ENCODE measurements at places on chromosomes 1 and 21.

- DNase-seq = no peak
- H3K36me3 ChIP-seq = peaks cover 70% of the 10 kb centered on the region
- no peaks in the 10 kb centered on the region for H3K27me3 ChIP-seq
- H3K4me3 ChIP-seq = peak overlapping the region; percentile 68
- H3K4me1 ChIP-seq = peaks cover 99% of the 10 kb centered on the region
Observed at GRCh38 chr1:30747033-30748008, 10.3 kb downstream of the LAPTM5 start.

- H3K36me3 ChIP-seq = no peaks in the 10 kb centered on the region
- H3K27ac ChIP-seq = no peak overlapping the region
- DNase-seq = no peak
- H3K27me3 ChIP-seq = peaks cover 7% of the 10 kb centered on the region
Observed at GRCh38 chr1:6158181-6158580, 21.9 kb downstream of the CHD5 start.

GRCh38 chr1:178944729-178945128 lies 73.9 kb upstream of the ANGPTL1 start:
- DNase-seq = no peak
- H3K27ac ChIP-seq = no peak overlapping the region
- H3K4me1 ChIP-seq = peaks cover 12% of the 10 kb centered on the region
- H3K4me3 ChIP-seq = no peak overlapping the region
- peaks cover 4% of the 10 kb centered on the region for H3K27me3 ChIP-seq

GRCh38 chr1:67647036-67647798 lies 37.8 kb upstream of the GADD45A start:
- H3K4me1 ChIP-seq = no peaks in the 10 kb centered on the region
- no peaks in the 10 kb centered on the region for H3K27me3 ChIP-seq
- DNase-seq = no peak
- H3K27ac ChIP-seq = no peak overlapping the region
- H3K4me3 ChIP-seq = no peak overlapping the region

DNA sequence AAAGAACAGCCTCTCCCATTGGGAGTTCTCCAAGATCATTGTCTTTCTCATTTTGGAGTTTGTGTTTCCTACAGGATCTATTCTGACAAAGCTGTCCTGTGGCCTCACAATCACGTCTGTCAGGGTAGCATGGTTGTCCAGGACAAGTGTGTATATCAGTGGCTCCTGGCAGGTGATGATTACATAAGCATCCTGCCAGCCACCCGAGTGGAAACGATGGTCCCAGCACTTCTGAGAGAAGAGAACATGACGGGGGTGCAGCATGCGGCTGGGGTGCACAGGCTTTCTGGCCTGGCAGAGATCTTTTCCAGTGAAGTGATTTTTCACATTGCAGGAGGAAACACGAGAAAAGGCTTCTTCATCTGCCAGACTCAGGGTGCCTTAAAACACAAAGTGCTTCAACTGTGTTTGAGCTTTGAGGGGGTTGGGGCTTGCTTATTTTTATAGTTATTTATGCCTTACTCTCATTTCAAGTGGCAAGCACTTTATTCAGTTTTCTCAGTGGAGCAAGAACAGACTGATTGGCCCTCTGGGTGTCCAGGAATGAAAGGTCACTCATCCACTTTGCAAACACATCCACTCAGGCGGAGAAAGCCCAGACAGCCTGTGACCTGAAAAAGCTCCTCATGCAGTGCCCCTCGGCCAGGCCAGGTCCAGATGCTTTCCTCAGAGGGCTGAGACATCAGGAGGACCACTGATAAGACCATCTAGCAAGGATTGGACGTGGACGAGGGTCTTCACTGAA lies 186.0 kb downstream of the DUSP10 start:
- no peak overlapping the region for H3K4me3 ChIP-seq
- no peaks in the 10 kb centered on the region for H3K36me3 ChIP-seq
- H3K27me3 ChIP-seq = peaks cover 11% of the 10 kb centered on the region
- DNase-seq = no peak
- no peak overlapping the region for H3K27ac ChIP-seq
